ENCODE measurements at places on chromosomes 13 and 19.

GRCh38 chr13:40814803-40815202 lies 25.4 kb downstream of the SLC25A15 start:
- no peak for DNase-seq

- DNase-seq, result no peak
These were observed 33.9 kb upstream of the MIR17HG start for GRCh38 chr13:91313581-91313980.

GRCh38 chr13:113192902-113193301 lies 15.6 kb downstream of the PCID2 start:
- DNase-seq, result no peak

GRCh38 chr13:36242761-36243160 lies 28.4 kb upstream of the SOHLH2 start:
- no peak for DNase-seq

DNA sequence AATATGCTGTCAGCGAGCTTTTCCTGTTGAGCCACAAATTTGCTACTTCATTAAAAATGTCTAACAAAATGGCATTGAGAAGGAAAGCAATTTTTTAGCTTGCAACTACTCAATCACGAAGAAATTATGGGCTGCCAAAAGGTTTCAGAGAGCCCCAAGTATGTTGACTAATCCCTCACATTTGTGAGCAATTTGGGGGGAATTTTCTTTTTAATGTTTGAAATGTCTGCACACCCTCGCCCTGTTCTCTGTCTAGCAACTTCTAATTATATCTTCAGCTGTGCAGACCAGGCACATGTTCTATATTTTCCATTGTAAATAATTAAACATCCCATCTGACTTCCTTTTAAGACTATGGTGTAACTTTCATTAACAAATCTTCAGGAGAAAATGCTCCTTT lies 192.9 kb downstream of the DCT start:
- no peak for DNase-seq

DNA sequence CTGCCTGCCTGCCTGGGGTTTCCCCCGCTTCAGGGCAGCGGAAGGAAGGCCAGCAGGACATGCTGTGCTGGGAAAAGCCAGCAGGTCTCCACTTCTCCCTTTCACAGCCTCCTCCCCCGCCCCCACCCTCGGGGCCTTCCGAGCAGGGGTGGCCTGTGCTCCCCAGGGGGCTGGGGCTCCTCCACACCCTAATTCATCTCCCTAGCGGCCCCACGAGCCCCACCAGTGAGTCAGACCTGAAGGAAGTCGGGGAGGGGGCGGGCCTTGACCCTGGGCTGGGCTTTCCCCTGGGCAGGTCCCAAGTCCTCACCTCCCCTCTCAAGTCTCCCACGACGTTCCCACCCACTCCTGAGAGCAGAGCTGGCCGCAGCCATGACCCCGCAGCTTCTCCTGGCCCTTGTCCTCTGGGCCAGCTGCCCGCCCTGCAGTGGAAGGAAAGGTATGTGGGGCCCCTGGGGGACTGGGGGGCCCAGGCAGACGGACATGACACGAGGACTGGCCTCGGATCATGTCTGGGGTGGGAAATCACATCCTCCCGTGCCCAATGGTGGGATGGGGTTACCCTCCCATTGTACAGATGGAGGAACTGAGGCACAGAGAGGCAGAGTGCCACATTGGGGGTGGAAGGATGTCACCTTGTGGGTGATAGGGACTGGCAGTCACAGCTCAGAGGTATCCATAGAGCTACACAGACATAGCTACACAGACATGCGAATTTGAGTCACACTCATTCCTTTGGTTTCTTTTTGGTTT lies at the start of gene EBI3:
Gene EBI3, plus strand, starts transcription at position 345 of the 753 bp plus-strand sequence. Its CDS starts 28 bp downstream, at position 373.
- DNase-seq, result peak; percentile 55

- DNase-seq, result no peak
These were observed 5.8 kb downstream of the GMIP start for GRCh38 chr19:19637523-19638251.

- peak; percentile 45 for DNase-seq
These were observed 6.9 kb downstream of the ZNF490 start for GRCh38 chr19:12603714-12604113.

GRCh38 chr19:12730064-12730463 lies 4.4 kb downstream of the TRIR start:
- no peak for DNase-seq
